ENCODE measurements at places on chromosomes 13 and 19.
A peak's percentile ranks its signal among the peaks of the same experiment; 100 is the strongest.

DNA sequence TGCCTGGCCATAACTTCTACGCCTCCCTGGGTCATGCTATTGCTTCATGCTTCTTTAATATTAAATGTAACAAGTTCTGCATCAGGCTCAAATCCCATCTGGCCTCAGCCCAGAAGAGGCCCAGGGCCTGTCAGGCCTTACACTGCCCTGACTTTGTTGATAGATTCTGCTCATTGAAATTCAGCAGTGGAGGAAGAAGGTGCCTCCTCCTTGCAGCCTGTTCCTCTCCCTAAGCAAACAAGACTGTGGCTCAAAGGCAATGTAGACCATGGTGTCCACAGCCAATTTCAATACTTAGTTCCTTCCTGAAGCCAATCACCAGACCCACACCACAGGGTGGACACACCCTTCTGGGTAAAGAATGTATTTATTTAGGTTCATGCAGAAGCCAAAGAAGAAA lies 59.4 kb downstream of the LACC1 start:
- no peak for DNase-seq

- no peak for DNase-seq
Measured at GRCh38 chr13:106467427-106468122, 67.9 kb downstream of the EFNB2 start.

DNA sequence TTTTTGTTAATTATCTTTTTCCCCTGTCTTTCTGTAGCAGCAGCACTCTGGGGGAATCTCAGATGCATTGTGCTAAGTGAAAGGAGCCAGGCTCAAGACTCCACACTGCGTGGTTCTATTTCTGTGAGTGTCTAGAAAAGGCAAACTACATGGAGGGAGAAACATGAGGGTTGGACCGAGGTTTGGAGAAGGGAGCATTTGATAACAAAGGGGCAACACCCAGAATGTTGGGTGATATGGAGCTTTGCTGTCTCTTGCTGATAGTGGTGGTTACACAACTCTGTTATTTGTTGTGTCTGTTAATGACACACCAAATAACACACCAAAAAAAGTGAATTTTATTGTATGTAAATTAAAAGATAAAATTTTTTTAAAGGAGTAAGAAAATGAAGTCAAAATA lies 107.8 kb downstream of the COL4A2 start:
- no peak for DNase-seq

DNA sequence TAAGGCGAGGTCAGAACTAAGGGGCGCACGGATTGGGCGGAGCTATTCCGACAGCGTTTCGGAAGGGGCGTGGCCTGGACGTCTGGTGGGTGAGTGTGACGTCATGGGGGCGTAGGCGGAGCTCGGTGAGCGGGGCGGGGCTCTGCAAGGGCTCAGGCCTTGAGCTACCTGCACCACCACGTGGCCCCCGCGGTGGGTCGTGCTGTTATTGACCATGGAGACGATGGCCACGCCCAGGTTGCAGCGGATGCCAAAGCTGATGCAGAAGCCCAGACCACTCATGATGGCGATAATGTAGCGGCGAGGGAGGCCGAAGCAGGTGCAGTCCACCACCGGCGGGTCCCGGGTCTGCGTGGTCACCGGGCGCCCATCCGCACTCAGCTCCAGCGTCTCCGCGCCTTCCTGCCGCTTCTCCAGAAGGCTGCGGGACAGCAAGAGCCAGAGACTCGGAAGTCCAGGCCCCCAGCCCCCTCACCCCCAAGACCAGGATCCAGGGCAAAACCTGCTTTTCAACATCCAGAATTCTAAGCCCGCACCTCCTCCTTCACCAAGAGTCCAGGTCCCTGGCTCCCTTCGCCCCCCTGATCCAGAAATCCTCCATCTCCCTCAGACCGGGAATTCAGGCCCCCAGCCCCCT lies 4.8 kb downstream of the SLC17A7 start:
- peak; percentile 49 for DNase-seq

DNA sequence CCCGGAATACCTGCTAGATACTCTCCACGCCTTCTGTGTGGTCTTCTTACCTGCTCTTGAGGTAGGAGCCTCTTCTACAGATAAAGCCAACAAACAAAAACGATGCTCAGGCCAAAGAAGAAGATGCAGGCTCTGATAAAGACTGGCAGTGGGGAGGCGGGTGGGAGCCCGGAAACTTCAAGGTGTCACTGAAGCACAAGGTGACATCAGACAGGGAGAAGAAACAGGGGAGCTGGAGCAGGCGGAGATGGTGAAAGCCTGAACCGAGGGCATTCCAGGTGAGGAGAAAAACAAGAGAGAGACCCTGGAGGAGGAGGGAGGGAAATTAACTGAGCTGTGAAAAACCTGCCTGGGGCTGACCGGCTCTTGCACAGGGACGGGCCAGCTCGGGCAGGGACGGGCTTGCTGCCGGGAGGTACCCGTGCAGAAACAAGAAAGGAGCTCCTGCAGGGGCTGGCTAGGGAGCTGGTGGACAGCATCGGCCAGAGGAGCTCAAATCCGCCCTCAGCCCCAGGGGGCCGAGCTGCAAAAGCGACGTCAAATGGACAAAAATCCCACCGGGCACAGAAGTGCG lies 19.0 kb downstream of the GNG7 start:
- DNase-seq: no peak

GRCh38 chr13:65035302-65035701 lies 2194.8 kb downstream of the PCDH9 start:
- DNase-seq: no peak

GRCh38 chr13:97512732-97513131 lies 78.8 kb downstream of the RAP2A start:
- no peak for DNase-seq

- DNase-seq: no peak
Measured at GRCh38 chr13:102033386-102033785, 368.5 kb downstream of the FGF14 start.

DNA sequence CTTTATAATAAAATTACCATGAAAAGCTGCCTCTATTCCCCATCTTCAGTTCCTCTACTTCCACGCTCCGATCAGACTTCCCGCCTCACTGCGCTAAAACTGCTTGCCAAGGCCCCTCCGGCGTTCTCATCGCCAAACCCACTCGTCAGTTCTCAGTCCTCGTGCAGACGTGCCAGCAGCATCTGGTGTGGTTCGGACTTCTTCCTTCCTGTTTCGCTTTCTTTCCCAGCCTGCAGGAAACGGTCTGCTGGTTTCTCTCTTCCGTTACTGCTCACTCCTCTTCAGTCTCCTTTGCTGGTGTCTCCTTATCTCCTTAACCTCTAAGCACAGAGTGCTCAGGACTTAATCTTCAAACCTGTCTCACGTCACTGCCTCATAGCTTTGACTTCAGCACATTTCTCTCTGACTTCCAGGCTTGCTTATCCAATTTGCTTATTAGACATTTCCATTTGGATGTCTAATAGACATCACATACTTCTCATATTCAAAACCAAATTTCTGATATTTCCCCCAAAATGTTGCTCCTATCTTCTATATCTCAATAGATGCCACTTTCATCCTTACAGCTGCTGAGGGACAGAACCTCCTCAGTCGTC lies 40.3 kb downstream of the RCBTB2 start:
- DNase-seq: peak; percentile 68

- DNase-seq: peak; percentile 60
Measured at GRCh38 chr13:42333613-42334328, 61.8 kb downstream of the AKAP11 start.

DNA sequence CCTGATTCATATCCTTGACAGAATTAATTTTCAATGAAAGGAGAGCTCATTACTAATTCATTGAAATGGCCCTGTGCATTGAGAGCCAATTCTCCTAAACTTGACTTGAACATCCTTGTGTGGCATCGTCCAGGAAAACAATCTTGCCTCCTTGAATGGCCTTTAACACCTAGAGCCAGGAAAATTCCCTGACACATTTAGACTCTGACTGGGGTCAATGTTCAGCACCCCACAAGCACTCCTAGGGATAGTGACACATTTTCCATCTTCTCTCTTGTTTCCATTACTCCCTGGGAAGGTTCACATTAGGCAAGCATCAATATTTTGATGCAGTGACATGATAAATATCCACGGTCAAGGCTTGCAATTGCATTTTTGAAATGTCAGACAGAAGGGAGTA lies 218.9 kb downstream of the LACC1 start:
- no peak for DNase-seq

DNA sequence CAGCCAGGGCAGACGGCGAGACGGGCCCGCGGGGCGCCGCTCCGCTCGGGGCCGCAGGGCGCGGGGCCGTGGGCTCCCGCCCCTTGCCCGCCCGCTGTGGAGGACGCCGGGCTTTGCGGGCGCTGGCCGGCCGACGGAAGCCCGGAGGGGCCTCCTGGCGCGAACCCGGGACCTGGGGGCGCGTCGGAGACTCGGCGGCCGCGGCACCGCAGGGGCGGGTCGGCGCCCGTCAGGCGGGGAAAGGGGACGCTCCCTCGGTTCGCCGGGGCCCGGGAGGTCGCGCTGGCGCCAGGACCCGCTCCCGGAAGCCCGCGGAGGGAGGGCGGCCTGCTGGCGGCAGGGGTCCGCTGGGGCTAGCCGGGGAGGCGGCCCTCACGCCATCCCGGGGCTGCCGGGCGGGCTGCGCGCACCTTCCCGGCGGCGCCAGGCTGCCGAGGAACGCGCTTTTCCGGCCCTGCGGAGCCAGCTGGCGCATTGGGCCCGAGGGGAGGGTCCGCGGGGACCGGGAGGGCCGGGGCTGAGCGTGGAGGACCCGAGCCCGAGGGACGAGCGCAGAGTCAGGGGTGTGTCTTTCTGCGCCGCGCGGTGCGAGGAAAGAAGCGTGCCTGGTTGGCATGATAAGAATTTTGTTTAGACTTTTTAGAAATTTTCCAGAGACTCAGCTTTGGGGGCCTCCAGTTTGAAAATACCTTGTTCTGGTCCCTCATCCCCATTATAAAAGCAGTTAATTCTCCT lies 511 bp downstream of the GARRE1 start:
- DNase-seq: peak; percentile 72

GRCh38 chr13:92175330-92175729 lies 776.9 kb downstream of the GPC5 start:
- peak; percentile 10 for DNase-seq

DNA sequence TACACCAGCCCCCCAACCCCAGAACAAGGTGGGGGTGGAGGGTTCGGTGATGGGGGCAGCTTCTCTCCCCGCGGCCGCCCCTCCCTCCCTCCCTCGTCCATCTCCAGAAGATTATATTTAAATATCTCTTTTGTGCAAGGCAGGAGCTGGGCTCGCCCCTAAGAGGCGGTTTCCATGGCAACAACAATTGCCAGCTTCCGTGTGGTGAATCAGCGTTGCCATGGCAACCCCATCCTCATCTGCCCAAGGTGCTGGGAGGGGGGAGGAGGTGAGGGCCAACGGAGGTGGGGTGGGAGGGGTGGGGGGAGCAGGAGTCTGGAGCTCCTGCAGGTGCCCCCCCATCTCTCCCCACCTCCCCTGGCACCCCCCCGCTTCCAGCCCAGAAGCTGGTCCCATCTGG lies 46.4 kb downstream of the CELF5 start:
- DNase-seq: no peak

- no peak for DNase-seq
Measured at GRCh38 chr13:110115591-110115990, 191.4 kb downstream of the COL4A1 start.

GRCh38 chr13:111216166-111216960 lies 101.3 kb downstream of the ARHGEF7 start:
- DNase-seq: peak; percentile 56

DNA sequence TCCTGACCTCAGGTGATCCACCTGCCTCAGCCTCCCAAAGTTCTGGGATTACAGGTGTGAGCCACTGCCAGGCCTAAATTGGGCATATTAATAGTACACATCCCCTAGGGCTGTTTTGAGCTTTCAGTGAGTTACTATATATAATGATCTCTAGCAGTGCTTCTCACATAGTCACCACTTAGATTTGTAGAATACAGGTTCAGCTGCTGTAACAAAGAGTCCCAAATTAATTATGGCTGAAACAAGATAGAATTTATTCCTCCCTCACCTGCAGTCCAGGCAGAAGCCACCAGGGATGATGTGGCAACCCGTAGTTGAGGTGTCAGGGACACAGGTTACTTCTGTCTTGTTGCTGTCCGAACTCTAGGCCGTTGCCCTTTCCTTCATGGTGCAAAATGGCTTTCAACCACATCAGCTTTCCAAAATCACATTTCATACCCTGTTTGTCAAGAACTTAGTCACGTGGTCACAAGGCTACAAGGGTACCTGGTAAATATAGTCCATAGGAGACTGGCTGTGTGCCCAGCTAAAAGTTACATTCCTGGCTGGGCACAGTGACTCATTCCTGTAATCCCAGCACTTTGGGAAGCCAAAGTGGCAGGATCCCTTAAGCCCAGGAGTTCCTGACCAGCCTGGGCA lies 2.9 kb downstream of the PROSER3 start:
- no peak for DNase-seq

DNA sequence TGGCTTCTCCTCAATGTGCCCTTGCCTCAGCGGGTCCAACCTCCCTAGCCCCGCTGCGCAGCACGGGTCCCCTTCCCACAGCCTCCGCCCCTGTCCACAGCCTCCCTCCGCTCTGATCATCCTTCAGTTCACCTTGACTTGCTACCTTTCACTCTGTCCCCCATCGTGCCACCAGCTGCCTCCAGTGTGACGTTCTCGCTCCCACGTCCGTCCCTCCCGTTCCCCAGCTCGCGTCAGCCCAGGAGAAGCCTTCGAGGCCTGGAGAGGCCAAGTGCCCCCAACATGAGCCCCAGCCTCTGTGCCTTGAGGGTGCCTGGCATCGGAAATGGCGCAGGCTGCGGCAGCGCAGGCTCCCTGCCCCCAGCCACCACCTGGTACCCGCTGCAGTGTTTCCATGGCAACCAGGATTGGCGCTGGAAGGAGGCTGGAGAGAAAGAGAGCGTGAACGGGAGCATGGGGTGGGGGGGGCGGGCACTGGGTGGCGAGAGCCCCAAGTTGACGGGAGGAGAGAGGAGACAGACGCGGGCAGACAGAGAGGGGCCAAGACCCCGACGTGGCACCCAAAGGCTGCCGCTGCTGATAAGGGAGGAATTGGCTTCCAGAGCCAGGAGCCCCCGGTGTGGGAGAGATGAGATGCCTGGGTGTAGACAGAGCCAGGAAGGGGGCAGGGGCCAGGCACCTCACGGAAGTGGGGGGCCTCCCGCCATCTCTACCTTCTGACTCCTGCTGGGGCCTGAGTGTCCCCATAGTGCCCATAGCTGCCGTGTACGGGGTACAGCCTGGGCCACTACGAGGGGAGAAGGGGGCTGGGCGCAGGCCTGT lies 844 bp upstream of the ASPDH start:
- no peak for DNase-seq

- DNase-seq: no peak
Measured at GRCh38 chr13:19882231-19882630, 18.8 kb upstream of the ZMYM5 start.

DNA sequence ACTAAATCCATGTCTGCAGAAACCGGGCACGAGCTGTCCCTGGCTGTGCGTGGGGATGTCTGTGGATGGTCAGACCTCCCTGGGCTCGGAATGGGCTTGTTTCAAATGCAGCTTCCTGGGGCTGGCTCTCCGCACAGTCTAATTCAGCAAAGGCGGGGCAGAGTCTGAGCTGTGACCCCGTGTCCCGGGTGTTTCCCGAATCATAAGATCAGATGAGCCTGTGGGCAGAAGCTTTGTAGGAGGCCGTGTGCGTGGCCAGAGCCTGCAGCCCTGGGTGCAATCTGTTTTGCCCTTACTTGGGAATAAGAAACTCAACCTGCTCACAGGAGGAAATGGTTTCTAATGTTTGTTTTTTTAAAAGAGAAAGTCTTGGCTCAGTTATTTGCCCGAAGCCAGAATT lies 13.9 kb upstream of the GNA11 start:
- no peak for DNase-seq

GRCh38 chr19:54279406-54279962 lies 1.4 kb downstream of the LILRB2 start:
- DNase-seq: no peak
